ENCODE measurements at places on chromosomes 4 and X.

GRCh38 chr4:164977243-164978164, at the start of gene TRIM61:
TRIM61 (minus strand) TSS chr4:164977657; CDS start chr4:164970002, 7,655 bp downstream.
- no peak for DNase-seq

- no peak for DNase-seq
Measured at GRCh38 chr4:18938343-18939099, 917.0 kb upstream of the LCORL start.

GRCh38 chr4:2932321-2932950, 30.8 kb downstream of the NOP14 start:
- no peak for DNase-seq

DNA sequence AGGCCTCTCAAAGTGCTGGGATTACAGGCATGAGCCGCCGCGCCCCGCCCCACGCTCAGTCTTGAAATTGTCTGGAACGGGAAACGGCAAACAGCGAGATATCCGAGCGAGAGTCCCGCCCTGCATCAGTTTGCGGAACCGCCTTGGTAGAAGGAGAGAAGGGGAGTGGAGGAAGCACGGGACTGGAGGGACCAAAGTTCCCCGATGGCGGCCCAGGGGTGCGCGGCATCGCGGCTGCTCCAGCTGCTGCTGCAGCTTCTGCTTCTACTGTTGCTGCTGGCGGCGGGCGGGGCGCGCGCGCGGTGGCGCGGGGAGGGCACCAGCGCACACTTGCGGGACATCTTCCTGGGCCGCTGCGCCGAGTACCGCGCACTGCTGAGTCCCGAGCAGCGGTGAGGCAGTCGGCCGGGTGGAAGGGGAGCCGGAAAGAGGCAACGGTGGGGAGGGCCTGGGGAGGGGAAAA, at the start of gene BST1:
Gene BST1, plus strand, starts transcription at position 125 of the 463 bp plus-strand sequence. Its CDS starts 80 bp downstream, at position 205.
- DNase-seq, result no peak
